Activated CD4-positive, alpha-beta T cell treated with anti-CD3 and anti-CD28 coated beads for 36 hours (primary cell): ENCODE measurements at places on chromosomes 13 and 19. TPM values are rescaled to one million over a fixed set of nuclear protein-coding genes. Genes with fewer than 3 reads are reported as not detected.

WBP4 gene
- 16.2 TPM for total RNA-seq

MBD3L2 gene
- not detected for total RNA-seq

GRCh38 chr13:34591900-34592529 is 350.1 kb upstream of the NBEA start:
- DNase-seq, result no peak

DNA sequence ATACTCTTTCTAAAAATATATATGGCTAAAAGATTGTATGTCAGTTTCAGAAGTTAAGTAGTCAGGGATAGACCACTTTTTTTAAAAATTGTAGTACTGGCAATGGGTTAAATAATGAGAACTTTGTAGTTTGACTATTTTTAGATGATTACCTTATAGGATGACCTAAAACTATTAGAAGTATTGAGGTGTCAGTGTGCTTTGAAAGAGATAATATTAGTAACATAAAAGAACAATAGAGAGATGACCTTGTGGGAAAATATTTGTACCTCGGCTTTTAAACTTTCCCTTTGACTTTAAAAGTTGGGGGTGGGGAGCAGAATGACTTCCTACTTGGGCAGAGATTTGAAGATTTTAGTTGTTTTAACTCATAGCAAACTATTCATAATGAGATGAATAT is 48.3 kb downstream of the SLAIN1 start:
- DNase-seq, result no peak
